Nasal cavity respiratory epithelium epithelial cell of viscerocranial mucosa (primary cell): ENCODE measurements at places on chromosomes 1 and 21. TPM values are rescaled to one million over a fixed set of nuclear protein-coding genes. Genes with fewer than 3 reads are reported as not detected.

Gene RIMKLA
- total RNA-seq = under 0.01 TPM in 2 replicates

Gene TNNI3K
- 0.34 and 0.64 TPM in 2 replicates for total RNA-seq

Gene TRNP1
- total RNA-seq = 10.7 and 18.8 TPM in 2 replicates

Gene FCGR2B
- not detected in 2 replicates for total RNA-seq

Gene OR10Z1
- not detected in 2 replicates for total RNA-seq
